Heart right ventricle (tissue), 16 donors: ENCODE measurements at places on chromosomes 1 and 21. TPM values are rescaled to one million over a fixed set of nuclear protein-coding genes. Genes with fewer than 3 reads are reported as not detected.

GRCh38 chr21:44300262-44300959 is 558 bp downstream of the PFKL start:
- H3K27me3 ChIP-seq: no peaks in the 10 kb centered on the region
- peak; percentile 74 for DNase-seq
- H3K36me3 ChIP-seq: no peaks in the 10 kb centered on the region
- H3K27ac ChIP-seq: peak overlapping the region; percentile 89

DNA sequence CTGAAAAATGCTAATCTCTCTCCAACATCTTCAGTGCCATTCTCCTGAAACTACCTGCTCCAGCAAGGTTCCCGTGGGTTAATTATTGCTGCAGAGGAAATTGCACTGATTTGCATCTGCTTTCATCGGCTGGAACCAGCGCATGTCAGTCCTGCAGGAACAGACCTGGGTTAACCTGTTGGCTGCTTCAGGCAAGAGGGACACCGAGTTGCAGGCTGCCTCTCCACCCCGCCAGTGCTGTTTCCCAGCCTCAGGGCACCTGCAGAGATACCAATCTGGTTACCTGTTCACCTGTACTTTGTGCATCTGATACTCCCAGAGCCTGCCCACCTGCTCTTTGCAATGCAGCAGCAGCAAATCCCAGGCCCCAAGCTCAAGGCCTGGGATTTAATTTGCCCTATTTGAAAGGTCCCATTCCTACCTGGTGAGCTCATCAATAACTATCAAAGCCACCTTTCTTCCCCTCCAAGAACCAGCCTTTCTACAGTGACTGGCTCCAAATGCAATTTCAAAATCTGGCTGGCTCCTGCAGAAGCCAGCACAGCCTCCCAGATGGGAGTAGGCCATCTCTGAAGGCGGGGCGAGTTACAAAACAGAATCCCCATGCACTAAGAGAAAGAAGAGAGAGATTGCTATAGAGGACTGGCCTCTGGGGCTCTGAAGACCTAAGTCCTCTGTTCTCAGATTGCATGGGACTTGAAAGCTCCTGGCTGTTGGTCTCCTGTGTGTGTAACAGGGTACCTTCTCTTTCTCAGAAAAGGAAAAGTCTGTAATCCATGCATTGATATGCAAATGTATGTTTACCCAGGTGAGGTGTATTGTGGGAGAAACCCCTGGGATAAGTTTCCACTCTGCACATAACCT is 67.8 kb downstream of the TOMM20 start:
- H3K36me3 ChIP-seq: no peaks in the 10 kb centered on the region
- peaks cover 24% of the 10 kb centered on the region for H3K4me1 ChIP-seq
- DNase-seq: no peak
- no peak overlapping the region for H3K27ac ChIP-seq
- no peak overlapping the region for H3K4me3 ChIP-seq

GRCh38 chr21:42453986-42454570 is 41.9 kb downstream of the RSPH1 start:
- DNase-seq: no peak
- H3K4me1 ChIP-seq: peaks cover 5% of the 10 kb centered on the region
- no peak overlapping the region for H3K4me3 ChIP-seq

GRCh38 chr1:58576325-58576726 is 726 bp downstream of the TACSTD2 start:
- H3K27me3 ChIP-seq: no peaks in the 10 kb centered on the region
- peak overlapping the region; percentile 6 for H3K4me3 ChIP-seq
- peaks cover 15% of the 10 kb centered on the region for H3K4me1 ChIP-seq
- DNase-seq: no peak
- no peaks in the 10 kb centered on the region for H3K36me3 ChIP-seq
- no peak overlapping the region for H3K27ac ChIP-seq

DNA sequence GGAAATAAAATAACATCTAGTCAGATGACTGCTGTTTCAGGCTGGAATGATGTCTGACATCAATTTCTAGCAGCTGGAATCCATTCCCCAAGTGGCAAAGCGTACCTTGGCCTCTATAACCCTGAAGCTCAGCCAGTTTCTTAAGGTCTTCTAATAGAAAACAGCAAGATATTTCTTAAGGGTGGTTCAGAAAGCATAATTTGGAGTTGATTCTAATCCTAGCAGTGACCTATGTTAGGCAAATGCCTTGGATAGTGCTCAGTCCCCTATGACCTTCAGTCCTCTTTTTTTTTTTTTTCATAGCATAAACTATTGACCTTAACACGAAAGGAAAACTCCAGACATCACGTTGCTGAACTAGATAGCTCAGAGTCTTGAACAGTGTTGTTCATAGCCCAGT is 56.5 kb downstream of the LAMC2 start:
- H3K27ac ChIP-seq: peak overlapping the region; percentile 64
- no peaks in the 10 kb centered on the region for H3K36me3 ChIP-seq
- H3K4me1 ChIP-seq: peaks cover 50% of the 10 kb centered on the region
- H3K4me3 ChIP-seq: no peak overlapping the region

DNA sequence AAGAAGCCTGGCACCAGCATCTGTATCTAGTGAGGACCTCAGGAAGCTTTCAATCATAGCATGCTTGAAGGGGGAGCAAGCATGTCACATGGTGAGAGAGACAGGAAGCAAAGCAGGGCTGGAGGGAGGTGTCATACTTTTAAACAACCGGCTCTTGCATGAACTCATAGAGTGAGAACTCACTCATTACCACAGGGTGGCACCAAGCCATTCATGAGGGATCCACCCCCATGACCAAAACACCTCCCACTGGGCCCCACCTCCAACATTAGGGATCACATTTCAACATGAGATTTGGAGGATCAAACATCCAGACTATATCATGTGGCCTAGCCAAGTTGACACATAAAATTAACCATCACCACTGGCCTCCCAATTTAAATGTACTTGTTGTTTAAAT is 125.1 kb upstream of the KCND3 start:
- no peaks in the 10 kb centered on the region for H3K27me3 ChIP-seq
- H3K36me3 ChIP-seq: no peaks in the 10 kb centered on the region
- no peaks in the 10 kb centered on the region for H3K4me1 ChIP-seq
- no peak overlapping the region for H3K27ac ChIP-seq

- DNase-seq: peak; percentile 58
- peaks cover 4% of the 10 kb centered on the region for H3K4me1 ChIP-seq
- H3K4me3 ChIP-seq: no peak overlapping the region
- no peaks in the 10 kb centered on the region for H3K27me3 ChIP-seq
Observed at GRCh38 chr1:48048064-48048463, 50.9 kb upstream of the TRABD2B start.

DNA sequence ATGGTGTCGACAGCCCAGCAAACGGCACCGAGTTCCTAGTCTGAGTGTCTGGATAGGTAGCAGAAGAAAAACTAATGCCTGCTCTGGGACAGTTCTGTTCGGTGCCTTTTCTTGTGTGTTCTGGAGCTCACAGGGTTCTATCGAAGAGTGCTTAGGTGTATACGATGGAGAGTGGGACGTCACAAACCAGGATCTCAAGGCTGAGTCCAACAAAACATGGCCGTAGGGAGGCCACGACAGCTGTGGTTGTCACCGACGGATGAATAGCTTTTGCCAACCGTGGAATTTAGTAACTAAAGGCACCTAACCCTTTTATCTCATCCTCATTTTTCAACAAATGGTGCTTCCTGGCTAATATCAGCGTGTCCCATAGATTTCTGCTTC is 635 bp upstream of the SYNJ1 start:
- DNase-seq: no peak
- peak overlapping the region; percentile 97 for H3K27ac ChIP-seq
- peaks cover 23% of the 10 kb centered on the region for H3K36me3 ChIP-seq

ALPL gene
- total RNA-seq: 10.7 TPM

PCP4L1 gene
- total RNA-seq: 0.46 TPM

SPRR2B gene
- total RNA-seq: not detected
